ENCODE measurements at places on chromosomes 3 and 15. TPM values are rescaled to one million over a fixed set of nuclear protein-coding genes. Genes with fewer than 3 reads are reported as not detected.

Gene MASP1
- not detected for polyA plus RNA-seq

Gene FANCD2
- polyA plus RNA-seq: 3.4 TPM

Gene MAGEL2
- not detected for polyA plus RNA-seq

Gene CKMT1A
- polyA plus RNA-seq: 47.4 TPM

Gene CADM2
- not detected for polyA plus RNA-seq

- H3K4me1 ChIP-seq: peaks cover 25% of the 10 kb centered on the region
- peak overlapping the region; percentile 93 for H3K4me3 ChIP-seq
- H3K27ac ChIP-seq: peak overlapping the region; percentile 83
These were observed 1.6 kb downstream of the NKTR start for GRCh38 chr3:42601896-42602581.

- no peaks in the 10 kb centered on the region for H3K27me3 ChIP-seq
- H3K4me1 ChIP-seq: no peaks in the 10 kb centered on the region
- no peak overlapping the region for H3K4me3 ChIP-seq
These were observed 54.8 kb downstream of the UBP1 start for GRCh38 chr3:33385423-33385822.
